T-helper 1 cell treated with Interleukin-12 subunit alpha and Interleukin-12 subunit beta and Interleukin-4 antibody, amounts not matched to agents 30 ng/mL and 1 ng/mL, for 36 hours (primary cell): ENCODE measurements at places on chromosomes 4 and X. TPM values are rescaled to one million over a fixed set of nuclear protein-coding genes. Genes with fewer than 3 reads are reported as not detected.

Gene FAAH2
- total RNA-seq: 13.1 and 16.1 TPM in 2 replicates

Gene GAB3
- total RNA-seq: 26.4 and 32.1 TPM in 2 replicates

Gene IL3RA
- total RNA-seq: 17.4 and 18.9 TPM in 2 replicates

Gene MAGEC3
- total RNA-seq: not detected in 2 replicates

Gene CTAG1A
- not detected in 2 replicates for total RNA-seq

Gene TEX13D
- total RNA-seq: not detected in 2 replicates

Gene TRPC5OS
- total RNA-seq: not detected in 2 replicates

Gene ARR3
- total RNA-seq: not detected in 2 replicates

Gene OPRPN
- not detected in 2 replicates for total RNA-seq

Gene ATP11C
- total RNA-seq: 11.9 and 13.8 TPM in 2 replicates

Gene FAM120C
- 9.9 and 11.4 TPM in 2 replicates for total RNA-seq

Gene MAGEB17
- total RNA-seq: not detected in 2 replicates

Gene LAMP2
- total RNA-seq: 68.5 and 68.7 TPM in 2 replicates

Gene CRLF2
- 7.6 and 9.8 TPM in 2 replicates for total RNA-seq

Gene MEPE
- not detected in 2 replicates for total RNA-seq

Gene ODAPH
- total RNA-seq: 5.9 and 6.0 TPM in 2 replicates

Gene COQ2
- 9.6 and 10.9 TPM in 2 replicates for total RNA-seq

Gene PRR27
- total RNA-seq: not detected in 2 replicates

Gene COX18
- 17.3 and 17.7 TPM in 2 replicates for total RNA-seq

Gene CLGN
- total RNA-seq: not detected in 2 replicates

Gene ASB12
- not detected in 2 replicates for total RNA-seq

Gene CORIN
- 0.34 and 0.49 TPM in 2 replicates for total RNA-seq

Gene SOWAHB
- total RNA-seq: not detected in 2 replicates

Gene CXorf49B
- total RNA-seq: not detected in 2 replicates

Gene MAGEA9B
- total RNA-seq: not detected in 2 replicates

Gene MFAP3L
- 0.27 and 0.32 TPM in 2 replicates for total RNA-seq

Gene AMER1
- 6.5 TPM in 2 replicates for total RNA-seq

Gene CDK16
- 49.9 and 57.9 TPM in 2 replicates for total RNA-seq

Gene IL2
- total RNA-seq: 4.6 and 5.7 TPM in 2 replicates

Gene ANOS1
- not detected in 2 replicates for total RNA-seq

Gene SLC26A1
- total RNA-seq: 0.17 and 0.34 TPM in 2 replicates

Gene FDCSP
- total RNA-seq: not detected in 2 replicates

Gene MGARP
- total RNA-seq: not detected in 2 replicates

Gene LNX1
- not detected in 2 replicates for total RNA-seq

Gene TMEM31
- total RNA-seq: not detected in 2 replicates

Gene PAGE5
- not detected in 2 replicates for total RNA-seq

Gene HAND2
- total RNA-seq: not detected in 2 replicates

Gene FGFBP2
- 5.7 and 7.0 TPM in 2 replicates for total RNA-seq

Gene AMOT
- total RNA-seq: 1.6 and 1.8 TPM in 2 replicates

Gene CCKAR
- total RNA-seq: not detected in 2 replicates

Gene PPP1R2C
- total RNA-seq: not detected in 2 replicates

Gene WAS
- total RNA-seq: 151 and 162 TPM in 2 replicates

Gene SPRY1
- 17.5 and 18.1 TPM in 2 replicates for total RNA-seq

Gene RHOXF1
- total RNA-seq: 0.29 and 0.46 TPM in 2 replicates

Gene CLDN34
- total RNA-seq: not detected in 2 replicates

Gene GAGE13
- not detected in 2 replicates for total RNA-seq

Gene CXorf65
- total RNA-seq: 25.9 and 39.8 TPM in 2 replicates

Gene NXF2
- not detected in 2 replicates for total RNA-seq

Gene MAGEA2
- not detected in 2 replicates for total RNA-seq

Gene CXCL3
- 0.12 TPM in 1 of 2 replicates, not detected in the other for total RNA-seq

Gene REPS2
- total RNA-seq: not detected in 2 replicates
